ENCODE measurements at places on chromosomes 1 and 21. TPM values are rescaled to one million over a fixed set of nuclear protein-coding genes. Genes with fewer than 3 reads are reported as not detected.
A peak's percentile ranks its signal among the peaks of the same experiment; 100 is the strongest.

DNA sequence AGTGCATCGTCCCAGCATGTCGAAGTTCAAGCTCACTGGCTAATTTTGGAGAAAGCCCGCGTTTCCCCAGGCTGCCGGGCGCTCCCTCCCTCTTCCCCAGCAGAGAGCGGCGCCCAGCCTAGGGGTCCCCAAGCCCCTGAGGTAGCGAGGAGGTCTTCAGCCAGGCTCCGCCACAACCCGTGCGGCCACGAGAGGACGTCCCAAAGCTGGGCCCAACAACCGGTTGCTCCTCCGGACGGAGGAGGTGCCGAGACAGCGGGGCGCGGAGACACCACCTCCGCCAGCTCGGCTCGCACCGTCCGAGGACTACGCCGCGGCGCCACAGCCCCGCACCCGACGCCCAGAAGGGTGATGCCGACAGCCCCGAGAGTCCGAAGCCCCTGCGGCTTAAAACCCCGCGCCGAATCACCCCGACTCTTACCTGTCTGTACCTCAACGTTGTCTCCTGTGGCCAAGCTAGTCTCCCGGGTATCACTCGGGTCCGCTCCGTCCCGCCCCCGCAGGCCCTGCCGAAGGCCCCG lies at the start of gene DENND2C:
Gene DENND2C (minus strand): TSS at position 488 of the 521 bp plus-strand sequence. CDS start 44,065 bp downstream, outside the sequence.
- peak within 1 kb of the TSS; percentile 77 for H3K27ac ChIP-seq
- DNase-seq, result no peak
- H3K4me3 ChIP-seq, result peak within 1 kb of the TSS; percentile 91
- no peaks in the 10 kb centered on the region for H3K36me3 ChIP-seq

- H3K27me3 ChIP-seq, result no peaks in the 10 kb centered on the region
- H3K4me1 ChIP-seq, result no peaks in the 10 kb centered on the region
- DNase-seq, result no peak
- H3K4me3 ChIP-seq, result no peak overlapping the region
- H3K27ac ChIP-seq, result no peak overlapping the region
Observed at GRCh38 chr1:59422921-59423575, 126.2 kb downstream of the FGGY start.

DNA sequence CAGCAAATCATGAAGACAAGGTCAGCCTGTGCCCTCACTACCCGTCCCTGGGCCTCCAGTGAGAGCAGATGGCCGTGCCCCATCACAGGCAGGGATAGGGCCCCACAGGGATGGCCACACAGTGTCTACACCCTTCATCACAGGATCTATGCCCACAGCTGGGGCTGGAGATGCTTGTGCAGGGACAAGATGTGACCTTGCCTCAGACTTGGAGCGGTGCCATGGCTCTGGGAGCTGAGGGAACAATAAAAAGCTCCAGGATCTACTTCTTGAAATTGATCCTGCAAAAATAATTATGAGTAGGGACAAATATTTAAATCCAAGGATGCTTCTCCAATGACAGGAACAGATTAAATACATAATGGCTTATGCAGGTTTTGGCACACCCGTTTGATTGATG lies 25.4 kb upstream of the TCEA3 start:
- no peak overlapping the region for H3K27ac ChIP-seq
- H3K27me3 ChIP-seq, result peaks cover 7% of the 10 kb centered on the region
- H3K36me3 ChIP-seq, result no peaks in the 10 kb centered on the region
- H3K4me3 ChIP-seq, result no peak overlapping the region
- peaks cover 10% of the 10 kb centered on the region for H3K4me1 ChIP-seq

DNA sequence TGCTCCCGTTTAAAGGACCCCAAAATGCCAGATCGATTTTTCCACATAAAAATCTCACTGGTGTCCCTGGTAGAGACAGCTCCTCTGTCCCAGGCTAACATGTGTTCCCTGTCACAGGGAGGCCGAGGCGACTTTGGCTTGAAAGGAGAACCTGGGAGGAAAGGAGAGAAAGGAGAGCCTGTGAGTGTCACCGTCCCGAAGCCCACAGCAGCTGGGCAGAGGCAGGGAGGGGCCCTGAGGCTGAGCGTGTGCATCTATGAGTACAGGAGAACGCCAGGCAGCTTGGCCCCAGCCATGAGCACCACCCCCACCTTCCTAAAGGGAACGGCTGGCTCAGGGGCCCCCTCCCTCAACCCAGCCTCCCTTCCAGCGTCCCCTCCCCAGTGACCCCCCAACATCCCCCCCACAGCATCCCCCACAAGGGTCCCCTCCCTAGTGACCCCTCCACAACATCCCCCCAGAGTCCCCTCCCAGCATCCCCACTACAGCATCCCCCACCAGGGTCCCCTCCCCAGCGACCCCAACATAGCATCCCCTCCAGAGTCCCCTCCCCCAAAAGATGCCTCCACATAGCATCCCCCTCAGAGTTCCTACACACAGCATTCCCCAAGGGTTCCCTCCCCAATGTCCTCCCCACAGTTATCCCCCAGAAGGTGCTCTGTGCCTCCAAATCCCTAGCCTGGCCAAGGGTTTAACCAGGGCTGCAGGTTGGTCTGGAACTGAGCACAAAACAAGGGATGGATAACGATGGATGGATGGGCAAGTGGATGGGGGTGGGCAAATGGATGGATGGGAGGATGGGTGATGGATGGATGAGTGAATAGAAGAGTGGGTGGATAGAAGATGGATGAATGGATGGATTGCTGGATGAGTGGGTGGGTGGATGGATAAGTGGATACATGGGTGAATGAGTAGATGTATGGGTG lies 25.1 kb downstream of the COL6A2 start:
- H3K4me1 ChIP-seq, result no peaks in the 10 kb centered on the region
- no peaks in the 10 kb centered on the region for H3K36me3 ChIP-seq
- no peaks in the 10 kb centered on the region for H3K27me3 ChIP-seq
- H3K27ac ChIP-seq, result no peak overlapping the region
- no peak overlapping the region for H3K4me3 ChIP-seq
- DNase-seq, result no peak

GRCh38 chr1:111162488-111162880 lies 22.5 kb downstream of the CEPT1 start:
- H3K27me3 ChIP-seq, result no peaks in the 10 kb centered on the region
- DNase-seq, result no peak
- H3K36me3 ChIP-seq, result peaks cover 32% of the 10 kb centered on the region
- no peaks in the 10 kb centered on the region for H3K4me1 ChIP-seq
- no peak overlapping the region for H3K27ac ChIP-seq

DNA sequence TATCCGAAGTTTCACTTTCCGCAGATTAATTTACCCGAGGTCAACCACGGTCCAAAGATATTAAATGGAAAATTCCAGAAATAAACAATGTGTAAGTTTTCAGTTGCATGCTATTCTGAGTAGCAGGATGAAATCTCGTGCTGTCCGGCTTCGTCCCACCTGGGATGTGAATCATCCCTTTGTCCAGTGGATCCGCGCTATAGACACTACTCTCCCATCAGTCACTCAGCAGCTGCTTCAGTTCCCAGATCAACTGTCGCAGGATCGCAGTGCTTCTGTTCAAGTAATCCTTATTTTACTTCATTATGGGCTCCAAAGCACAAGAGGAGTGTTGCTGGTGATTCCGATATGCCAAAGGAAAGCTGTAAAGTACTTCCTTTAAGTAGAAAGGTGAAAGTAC lies 8.3 kb upstream of the LRP8 start:
- no peaks in the 10 kb centered on the region for H3K27me3 ChIP-seq
- DNase-seq, result peak; percentile 18
- H3K4me1 ChIP-seq, result peaks cover 18% of the 10 kb centered on the region
- H3K4me3 ChIP-seq, result no peak overlapping the region
- peaks cover 16% of the 10 kb centered on the region for H3K36me3 ChIP-seq

DNA sequence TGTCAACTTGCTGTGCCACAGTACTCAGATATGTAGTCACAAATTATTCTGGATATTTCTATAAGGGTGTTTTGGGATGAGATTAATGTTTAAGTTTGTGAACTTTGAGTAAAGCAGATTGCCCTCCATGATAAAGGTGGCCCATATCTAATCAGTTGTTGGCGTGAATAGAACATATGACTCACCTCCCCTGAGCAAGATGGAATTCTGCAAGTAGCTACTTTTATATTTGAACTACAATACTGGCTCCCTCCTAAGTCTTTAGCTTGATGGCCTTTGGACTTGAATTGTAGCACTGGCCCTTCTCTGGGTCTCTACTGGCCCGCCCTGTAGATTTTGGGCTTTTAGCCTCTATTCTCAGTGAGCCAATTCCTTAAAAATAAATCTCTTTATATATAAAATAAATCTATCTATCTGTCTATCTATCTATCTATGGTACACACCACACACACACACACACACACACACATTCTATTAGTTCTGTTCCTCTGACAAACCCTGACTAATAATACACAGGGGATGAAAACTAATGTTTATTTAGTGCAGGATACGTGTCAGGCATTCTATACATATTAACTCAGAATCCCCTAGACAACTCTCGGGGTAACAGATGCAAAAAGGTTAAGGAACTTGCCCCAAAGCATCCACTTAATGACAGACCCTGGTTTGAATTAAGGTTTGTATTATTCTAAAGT lies 37.9 kb upstream of the PDC start:
- no peaks in the 10 kb centered on the region for H3K4me1 ChIP-seq
- no peaks in the 10 kb centered on the region for H3K36me3 ChIP-seq
- H3K27me3 ChIP-seq, result no peaks in the 10 kb centered on the region
- H3K27ac ChIP-seq, result no peak overlapping the region
- no peak overlapping the region for H3K4me3 ChIP-seq

DNA sequence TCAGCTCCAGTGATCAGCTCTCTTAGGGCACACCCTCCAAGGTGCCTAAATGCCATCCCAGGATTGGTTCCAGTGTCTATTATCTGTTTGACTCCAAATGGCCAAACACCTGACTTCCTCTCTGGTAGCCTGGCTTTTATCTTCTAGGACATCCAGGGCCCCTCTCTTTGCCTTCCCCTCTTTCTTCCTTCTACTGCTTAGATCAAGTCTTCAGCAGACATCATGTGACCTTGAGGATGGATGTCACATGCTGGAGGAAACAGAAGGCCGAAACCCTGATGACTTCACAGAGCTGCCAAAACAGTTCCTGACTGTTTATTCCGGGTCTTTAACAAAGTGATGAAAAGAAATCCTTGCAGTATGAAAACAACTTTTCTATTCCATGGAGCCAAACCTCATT lies 24.4 kb upstream of the WDR26 start:
- H3K4me1 ChIP-seq, result peaks cover 31% of the 10 kb centered on the region
- no peak for DNase-seq
- H3K27ac ChIP-seq, result no peak overlapping the region
- no peak overlapping the region for H3K4me3 ChIP-seq
- H3K27me3 ChIP-seq, result no peaks in the 10 kb centered on the region

DNA sequence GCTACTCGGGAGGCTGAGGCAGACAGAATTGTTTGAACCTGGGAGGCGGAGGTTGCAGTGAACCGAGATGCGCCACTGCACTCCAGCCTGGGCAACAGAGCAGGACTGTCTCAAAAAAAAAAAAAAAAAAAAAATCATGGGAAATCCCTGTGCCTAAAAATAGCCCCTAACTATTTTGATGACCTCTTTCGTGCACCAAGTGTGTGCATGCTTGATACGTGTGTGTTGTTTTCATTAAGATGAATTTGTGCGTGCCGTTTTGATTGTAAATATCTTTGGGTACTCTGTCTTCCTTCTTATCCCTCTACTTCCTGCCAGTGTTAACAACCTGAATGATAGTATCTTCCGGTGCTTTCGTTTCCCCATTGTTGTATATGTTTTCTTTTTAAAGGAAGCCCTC lies 9.8 kb downstream of the CACYBP start:
- H3K27ac ChIP-seq, result peak overlapping the region; percentile 3
- H3K4me1 ChIP-seq, result peaks cover 12% of the 10 kb centered on the region
- H3K4me3 ChIP-seq, result no peak overlapping the region
- H3K27me3 ChIP-seq, result no peaks in the 10 kb centered on the region
- DNase-seq, result no peak
- H3K36me3 ChIP-seq, result peaks cover 74% of the 10 kb centered on the region

DNA sequence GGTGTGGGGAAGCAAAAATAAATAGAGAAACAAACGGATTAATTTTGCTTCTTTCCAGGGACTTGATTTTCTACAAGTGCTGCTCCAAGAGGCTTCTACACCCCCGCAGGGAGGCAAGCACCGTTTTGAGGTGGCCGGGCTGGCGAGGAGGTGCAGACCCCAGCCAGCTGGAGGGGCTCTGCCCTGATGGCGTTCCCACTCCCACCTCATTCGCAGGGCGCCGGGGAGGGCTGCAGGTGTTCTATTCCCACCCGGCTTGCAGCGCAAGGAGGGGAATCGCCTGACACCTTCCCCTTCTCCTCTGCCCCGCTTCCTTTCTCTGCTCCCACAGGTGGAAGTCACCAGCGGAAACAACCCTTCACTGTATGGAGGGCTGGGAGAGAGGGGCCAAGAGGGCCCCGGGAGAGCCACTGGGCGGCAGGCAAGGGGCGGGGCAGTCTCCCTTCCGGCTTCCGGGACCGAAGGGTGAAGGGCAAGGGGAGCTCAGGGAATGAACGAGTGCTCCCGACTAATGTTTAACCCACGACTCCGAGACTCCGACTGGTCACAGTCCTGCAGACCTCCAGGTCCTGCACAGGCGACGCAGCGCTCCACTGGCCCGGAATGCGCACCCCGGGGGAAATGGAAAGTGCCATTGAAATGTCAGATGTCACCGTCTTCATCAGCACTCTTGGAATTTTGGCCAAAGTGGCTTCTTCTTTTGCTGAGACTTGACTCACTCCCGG lies 29.1 kb downstream of the TEX35 start:
- peak; percentile 54 for DNase-seq
- peak overlapping the region; percentile 91 for H3K27ac ChIP-seq
- peak overlapping the region; percentile 86 for H3K4me3 ChIP-seq
- H3K4me1 ChIP-seq, result peaks cover 4% of the 10 kb centered on the region

GRCh38 chr1:65422241-65423203 lies 2.1 kb downstream of the LEPR start:
- no peak overlapping the region for H3K4me3 ChIP-seq
- peaks cover 5% of the 10 kb centered on the region for H3K27me3 ChIP-seq
- H3K27ac ChIP-seq, result no peak overlapping the region
- no peak for DNase-seq
- H3K36me3 ChIP-seq, result peaks cover 26% of the 10 kb centered on the region

Gene CCDC30
- total RNA-seq, result 2.2 TPM

Gene CD1E
- not detected for total RNA-seq

DNA sequence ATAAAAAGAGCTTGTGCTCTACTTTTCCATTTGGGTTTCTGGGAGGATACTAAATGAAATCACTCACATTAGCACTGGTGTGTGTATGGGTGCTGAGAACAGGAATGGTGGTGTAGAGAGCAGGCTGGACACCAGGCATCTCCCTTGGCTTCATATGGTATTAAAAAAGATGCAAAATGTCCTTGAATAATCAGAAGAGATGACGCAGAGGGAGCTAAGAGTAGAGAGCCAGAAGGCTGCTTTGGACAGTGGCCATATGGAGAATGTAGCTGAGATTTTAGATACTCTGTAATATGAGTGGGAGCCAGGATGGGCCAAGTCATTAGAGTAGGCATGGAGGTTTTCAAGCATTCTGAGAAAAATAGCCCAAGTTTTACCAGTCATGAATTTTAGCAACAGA lies 112.3 kb upstream of the ZRANB2 start:
- no peaks in the 10 kb centered on the region for H3K4me1 ChIP-seq
- H3K27me3 ChIP-seq, result no peaks in the 10 kb centered on the region
- H3K4me3 ChIP-seq, result no peak overlapping the region

All from activated CD8-positive, alpha-beta T cell treated with anti-CD3 and anti-CD28 coated beads, Interleukin-2, amount 10 ng/mL, durations not matched to agents 7 days and 5 days (primary cell).